Activated T-helper 1 cell treated with anti-CD3 and anti-CD28 coated beads, Interleukin-2, amount 50 U/mL, for 16 hours (primary cell): ENCODE measurements at places on chromosomes 7 and 10.

GRCh38 chr7:6435486-6436384 lies 12.0 kb downstream of the DAGLB start:
- DNase-seq: peak; percentile 80

DNA sequence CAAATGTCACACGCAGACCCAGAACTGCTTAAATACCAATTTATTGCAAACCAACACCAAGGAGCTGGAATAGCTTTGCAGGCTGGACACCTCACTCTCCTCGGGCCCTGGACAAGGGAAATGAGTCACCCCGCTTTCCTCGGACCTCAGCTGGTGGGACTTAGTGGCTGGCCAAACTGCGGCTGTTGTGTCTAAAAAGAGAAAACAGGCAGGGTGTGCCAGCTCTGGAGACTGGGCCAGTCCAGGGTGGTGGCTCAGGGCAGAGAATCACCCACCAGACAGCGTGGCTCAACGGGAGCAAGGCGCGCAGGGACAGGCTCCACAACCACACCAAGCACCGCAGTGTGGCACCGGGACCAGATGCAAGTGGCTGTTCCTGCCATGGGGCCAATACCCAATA lies 58.2 kb upstream of the CAMK2B start:
- no peak for DNase-seq

DNA sequence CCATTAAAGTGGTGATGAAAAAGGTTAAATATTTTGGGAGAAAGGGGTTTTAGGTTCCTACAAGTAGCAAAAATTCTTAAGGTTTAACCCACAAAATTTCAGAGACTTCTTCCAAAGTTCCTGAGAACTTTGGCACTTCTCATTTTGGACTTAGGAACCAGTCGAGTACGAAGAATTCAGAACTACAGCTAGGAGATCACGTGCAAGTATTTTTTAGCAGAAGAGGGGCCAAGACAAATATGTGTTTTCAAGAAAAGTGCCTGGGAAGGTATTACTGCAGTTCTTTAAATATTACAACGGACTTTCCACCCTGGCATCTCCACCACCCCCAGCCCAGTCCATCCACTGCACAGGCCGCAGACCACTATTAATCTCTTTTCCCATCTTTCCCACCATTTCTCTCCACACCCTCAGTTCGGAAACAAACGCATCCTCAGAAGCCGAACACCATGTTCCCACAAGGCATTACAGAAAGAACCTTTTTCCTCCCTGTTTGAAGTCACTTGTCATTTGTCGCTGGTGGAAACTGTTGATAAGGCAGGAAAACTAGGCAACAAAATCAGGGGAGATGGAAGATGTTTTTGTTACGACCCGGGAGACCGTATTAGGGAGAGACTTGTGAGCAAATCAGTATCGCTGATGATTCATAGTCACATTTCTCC lies 7.1 kb downstream of the INHBA start:
- no peak for DNase-seq

GRCh38 chr7:42080841-42081586 lies 156.0 kb downstream of the GLI3 start:
- no peak for DNase-seq
